ENCODE measurements at places on chromosomes 1 and 21.

DNA sequence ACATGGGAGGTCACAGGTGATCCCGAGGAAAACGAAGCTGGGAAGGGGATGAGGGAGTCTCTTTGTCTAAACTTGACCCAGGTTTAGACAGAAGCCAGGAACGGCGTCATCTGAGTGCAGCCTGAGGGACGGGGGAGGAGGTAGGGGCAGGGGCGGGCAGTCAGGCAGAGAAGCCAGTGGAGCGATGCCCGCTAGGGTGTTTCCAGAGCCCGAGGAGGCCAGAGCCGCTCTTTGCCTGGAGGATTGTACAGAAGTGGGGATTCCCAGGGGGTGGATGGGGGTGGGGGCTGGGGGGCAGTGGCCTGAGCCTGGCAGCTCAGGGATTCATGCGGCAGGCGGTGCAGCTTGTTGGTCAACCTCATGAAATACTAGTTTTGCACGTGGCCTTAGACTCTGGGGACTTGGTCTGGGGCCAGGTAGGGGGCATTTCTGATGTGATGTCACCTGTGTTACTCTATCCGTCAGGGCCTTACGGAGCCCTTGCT lies 58.4 kb downstream of the VPS26C start:
- no peak for DNase-seq

GRCh38 chr1:18807334-18808063 lies 52.0 kb downstream of the TAS1R2 start:
- DNase-seq = no peak

DNA sequence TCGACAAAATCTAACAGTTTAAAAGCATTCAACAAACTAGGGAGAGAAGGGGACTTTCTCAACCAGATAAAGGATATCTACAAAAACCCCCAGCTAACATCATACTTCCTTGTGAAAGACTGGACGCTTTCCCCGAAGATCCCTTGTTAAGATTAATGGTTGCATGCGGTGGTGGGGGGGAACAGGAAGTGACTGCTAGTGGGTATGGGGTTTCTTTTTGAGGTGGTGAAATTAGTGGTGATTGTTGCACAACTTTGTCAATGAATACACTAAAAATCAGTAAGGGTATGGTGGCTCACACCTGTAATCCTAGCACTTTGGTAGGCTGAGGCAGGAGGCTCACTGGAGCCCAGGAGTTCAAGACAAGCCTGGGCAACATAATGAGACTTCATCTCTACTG lies 26.9 kb upstream of the EYA3 start:
- DNase-seq = no peak

DNA sequence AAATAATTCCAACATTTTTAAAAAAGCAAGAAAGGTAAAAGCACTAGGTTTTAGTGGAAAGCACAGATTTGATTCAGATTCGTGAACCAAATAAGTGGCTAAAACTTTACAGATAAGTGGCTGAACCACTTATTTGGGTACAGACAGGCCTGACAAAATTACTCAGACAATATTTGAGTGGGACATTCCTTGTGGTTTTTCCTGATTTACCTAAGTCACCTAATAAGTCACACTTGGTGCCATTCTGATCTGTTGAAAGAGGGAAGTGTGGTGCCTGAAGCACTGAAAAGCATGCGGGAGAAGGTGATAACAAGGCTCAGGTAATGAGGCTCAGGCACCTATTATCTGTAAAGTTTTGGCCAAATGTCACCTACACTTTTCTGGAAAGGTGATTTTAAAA lies 81.6 kb upstream of the CD55 start:
- DNase-seq = no peak

DNA sequence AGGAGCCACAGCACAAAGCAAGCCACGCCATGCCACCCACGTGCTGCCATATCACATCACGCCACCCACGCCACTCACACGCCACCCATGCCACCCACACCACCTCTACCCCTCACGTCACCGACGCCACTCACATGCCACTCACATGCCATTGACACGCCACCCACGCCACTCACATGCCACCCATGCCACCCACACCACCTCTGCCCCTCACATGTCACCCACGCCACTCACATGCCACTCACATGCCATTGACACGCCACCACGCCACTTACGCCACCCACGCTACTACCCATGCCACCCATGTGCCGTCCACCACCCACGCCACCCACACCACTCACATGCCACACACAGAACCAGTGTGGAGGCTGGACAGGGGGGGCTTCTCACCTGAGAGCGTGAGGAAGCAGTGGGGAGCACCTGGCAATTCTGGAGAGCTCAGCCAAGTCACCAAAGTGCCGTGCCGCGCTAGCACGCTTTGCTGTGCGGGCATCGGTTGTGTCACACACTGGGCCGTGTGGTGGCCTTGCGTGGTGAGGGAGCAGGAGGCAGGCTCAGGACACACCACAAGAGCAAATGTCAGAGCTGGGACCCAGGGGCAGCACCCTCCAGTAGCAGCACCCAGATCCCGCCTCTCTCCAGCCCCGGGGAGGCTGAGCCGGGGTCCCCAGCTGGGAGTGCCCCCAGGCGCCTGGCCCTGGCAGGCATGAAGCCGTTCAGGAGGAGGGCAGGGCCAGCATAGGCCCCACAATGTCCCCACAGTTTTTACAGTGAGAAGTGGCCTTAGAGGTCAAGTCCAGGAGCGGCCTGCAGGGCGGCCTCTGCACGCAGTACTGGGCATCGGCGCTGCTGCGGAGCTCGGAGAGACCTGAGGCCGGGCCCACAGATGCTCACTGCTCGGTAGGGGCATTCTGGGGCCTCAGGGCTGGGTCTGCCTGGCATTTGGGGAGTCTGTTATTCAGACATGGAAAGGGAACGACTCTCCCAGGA lies 70.0 kb downstream of the AGPAT3 start:
- DNase-seq = no peak

GRCh38 chr1:111475701-111476100 lies 1.9 kb downstream of the C1orf162 start:
- DNase-seq = no peak

- no peak for DNase-seq
Observed at GRCh38 chr1:34970829-34971228, 14.3 kb downstream of the TMEM35B start.

DNA sequence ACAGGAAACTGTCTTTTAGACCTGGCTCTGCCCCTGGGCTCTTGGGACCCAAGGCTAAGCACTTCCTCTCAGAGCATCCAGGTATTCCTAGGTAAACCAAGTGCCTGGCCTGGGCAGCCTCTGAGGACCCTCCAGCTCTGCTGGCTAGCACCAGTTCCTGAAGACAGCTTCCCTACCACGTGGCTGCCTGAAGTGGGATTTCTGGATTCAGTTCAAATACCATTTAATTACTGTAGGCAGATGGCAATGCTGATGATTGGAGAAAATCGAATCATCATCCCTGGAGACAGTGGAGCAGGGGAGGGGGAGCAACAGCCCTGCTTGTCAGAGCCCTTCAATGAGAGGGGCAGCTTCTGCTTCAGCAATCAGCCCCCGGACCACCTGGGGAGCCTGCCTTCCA lies 11.9 kb downstream of the KIF21B start:
- DNase-seq = no peak

GRCh38 chr1:33823830-33824229 lies 40.0 kb upstream of the HMGB4 start:
- no peak for DNase-seq

DNA sequence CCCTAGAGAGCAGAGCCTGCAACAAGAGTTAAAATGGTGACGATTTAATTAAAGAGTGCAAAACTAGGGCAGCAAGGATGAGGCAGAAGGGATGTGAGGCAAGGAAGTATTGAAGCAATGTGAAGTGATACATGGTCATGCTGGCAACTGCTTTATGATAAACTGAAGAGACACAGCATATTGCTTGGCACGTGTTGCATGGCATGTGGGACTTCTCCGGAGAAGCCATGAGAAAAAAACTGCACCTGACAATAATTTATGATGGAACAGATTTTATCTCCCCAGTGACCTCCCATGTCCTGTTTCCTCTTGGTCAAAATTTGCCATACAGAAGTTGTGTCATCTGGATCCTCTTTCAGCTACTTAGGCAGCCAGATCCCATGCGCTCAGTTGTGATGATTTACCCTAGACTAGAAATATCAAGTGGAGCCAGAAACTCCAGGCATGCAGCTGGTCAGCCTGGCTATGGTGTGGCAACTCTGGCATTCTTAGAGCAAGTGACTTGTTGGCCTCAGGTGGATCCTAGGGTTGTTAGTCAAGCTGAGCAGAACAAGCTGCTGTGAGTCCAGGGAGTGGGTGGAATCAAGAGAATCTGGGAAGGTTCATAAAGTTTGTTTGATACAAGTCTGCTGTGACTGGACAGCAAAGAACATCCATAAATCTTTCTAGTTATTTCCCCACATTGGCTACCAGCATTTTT lies 611.4 kb upstream of the USP24 start:
- DNase-seq = no peak

GRCh38 chr21:41932191-41932575 lies 21.6 kb downstream of the C2CD2 start:
- DNase-seq = peak; percentile 71

DNA sequence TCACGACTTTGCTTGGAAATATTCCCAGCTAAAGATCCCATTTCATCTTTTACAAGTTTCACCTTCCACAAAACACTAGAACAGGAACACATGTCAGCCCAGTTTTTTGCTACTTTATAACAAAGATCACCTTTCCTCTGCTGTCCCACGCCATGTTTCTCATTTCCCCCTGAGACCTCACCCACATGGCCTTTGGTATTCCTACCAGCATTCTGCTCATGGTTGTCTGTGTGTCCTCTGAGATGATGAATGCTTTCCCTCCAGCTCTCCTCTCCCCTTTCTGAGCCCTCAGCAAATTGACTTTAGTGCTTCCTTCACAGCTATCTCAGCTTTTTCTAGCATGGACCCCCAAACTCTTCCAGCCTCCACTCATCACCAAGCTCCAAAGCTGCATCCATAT lies 32.3 kb upstream of the ABCG1 start:
- DNase-seq = no peak

GRCh38 chr21:43827015-43827611 lies 37.7 kb downstream of the RRP1 start:
- DNase-seq = peak; percentile 83

DNA sequence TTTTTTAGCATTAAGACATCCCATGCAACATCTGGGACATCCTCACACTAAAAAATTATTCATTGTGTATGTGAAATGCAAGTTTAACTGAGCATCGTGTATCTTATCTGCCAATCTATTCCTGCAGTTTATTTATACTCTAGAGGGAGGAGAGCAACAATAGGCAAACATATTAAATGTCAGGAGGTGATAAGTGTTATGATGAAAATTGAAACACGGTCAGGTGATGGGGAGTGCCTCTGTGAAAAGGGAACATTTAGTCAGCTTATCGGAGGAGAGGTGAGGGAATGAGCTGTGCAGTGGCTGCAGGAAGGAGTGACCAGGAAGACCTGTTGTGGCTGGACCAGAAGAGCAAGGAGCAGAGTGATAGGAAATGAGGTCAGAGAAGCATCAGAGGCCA lies 775 bp upstream of the EFCAB14 start:
- DNase-seq = no peak

DNA sequence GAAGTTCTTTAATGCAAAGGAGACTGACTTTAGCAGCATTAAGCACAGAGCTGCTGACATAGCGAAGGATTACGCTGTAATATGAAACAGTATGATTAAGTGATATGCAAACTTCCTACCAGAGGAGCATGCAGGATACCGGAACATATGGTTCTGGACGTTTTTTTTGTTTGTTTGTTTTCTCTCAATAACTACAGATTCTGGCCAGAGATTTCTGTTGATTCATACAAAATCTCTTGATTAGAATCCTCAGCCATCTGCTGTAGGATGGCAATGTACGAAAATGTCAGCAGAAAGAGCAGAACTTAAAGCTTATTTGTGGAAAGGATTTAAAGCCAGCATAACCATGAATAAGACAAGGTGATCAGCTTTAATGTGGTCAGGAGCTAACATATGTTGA lies 970.7 kb downstream of the KCNT2 start:
- DNase-seq = no peak

DNA sequence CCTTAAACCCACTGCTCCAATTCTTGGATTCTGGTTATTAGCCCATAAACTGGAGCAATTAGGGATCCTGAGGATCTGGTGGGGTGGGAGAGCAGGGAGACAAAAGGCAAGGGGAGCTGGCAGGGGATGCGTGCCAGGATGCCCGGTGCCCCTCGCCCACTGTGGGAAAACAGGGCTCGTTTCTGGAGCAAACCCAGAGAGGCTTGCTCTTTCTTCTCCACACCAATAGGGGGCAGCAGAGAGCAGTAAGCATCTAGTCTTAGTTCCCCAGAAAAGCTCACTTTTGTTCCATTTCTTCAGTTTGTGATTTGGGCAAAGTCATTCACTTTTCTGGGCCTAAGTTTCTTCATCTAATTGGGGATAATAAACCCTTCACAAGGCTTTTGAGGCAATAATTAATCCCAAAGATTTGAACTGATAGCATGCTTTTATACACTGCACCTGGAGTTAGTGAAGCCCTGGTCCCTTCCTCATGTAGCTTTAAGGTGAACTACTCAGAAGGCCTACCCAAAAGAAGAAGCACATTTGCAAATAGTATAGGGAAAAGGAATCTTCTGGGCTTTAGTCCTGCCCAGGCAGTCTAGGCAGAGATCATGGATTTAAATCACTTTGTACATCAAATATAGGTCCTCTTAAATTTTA lies 160.6 kb upstream of the USP24 start:
- peak; percentile 51 for DNase-seq

GRCh38 chr1:28194326-28195035 lies 18.0 kb upstream of the PTAFR start:
- peak; percentile 5 for DNase-seq

- DNase-seq = peak; percentile 34
Observed at GRCh38 chr1:33036051-33036525, 595 bp downstream of the AK2 start.

- DNase-seq = no peak
Observed at GRCh38 chr1:246722720-246723119, 1.5 kb upstream of the SCCPDH start.

GRCh38 chr1:116123837-116124533 lies 12.8 kb downstream of the MAB21L3 start:
- DNase-seq = no peak

- no peak for DNase-seq
Observed at GRCh38 chr1:20325407-20325843, 34.8 kb downstream of the VWA5B1 start.

GRCh38 chr1:210607361-210607760 lies 278.7 kb downstream of the HHAT start:
- no peak for DNase-seq

GRCh38 chr1:198934901-198935305 lies 296.1 kb downstream of the PTPRC start:
- peak; percentile 53 for DNase-seq

- DNase-seq = no peak
Observed at GRCh38 chr1:208213786-208214185, 30.4 kb downstream of the PLXNA2 start.

DNA sequence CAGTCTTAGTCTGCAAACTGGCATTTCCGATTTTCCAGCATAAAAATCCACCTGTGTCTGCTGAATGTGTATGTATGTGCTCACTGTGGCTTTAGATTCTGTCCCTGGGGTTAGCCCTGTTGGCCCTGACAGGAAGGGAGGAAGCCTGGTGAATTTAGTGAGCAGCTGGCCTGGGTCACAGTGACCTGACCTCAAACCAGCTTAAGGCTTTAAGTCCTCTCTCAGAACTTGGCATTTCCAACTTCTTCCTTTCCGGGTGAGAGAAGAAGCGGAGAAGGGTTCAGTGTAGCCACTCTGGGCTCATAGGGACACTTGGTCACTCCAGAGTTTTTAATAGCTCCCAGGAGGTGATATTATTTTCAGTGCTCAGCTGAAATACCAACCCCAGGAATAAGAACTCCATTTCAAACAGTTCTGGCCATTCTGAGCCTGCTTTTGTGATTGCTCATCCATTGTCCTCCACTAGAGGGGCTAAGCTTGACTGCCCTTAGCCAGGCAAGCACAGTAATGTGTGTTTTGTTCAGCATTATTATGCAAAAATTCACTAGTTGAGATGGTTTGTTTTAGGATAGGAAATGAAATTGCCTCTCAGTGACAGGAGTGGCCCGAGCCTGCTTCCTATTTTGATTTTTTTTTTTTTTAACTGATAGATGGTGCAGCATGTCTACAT lies 2.5 kb upstream of the OLFML3 start:
- DNase-seq = peak; percentile 62

All from fibroblast of skin of back (primary cell).